Breast epithelium (tissue), 4 donors: ENCODE measurements at places on chromosomes 2 and 18. TPM values are rescaled to one million over a fixed set of nuclear protein-coding genes. Genes with fewer than 3 reads are reported as not detected.

Gene UGT1A7
- not detected for total RNA-seq

Gene DPP10
- 0.33 TPM for total RNA-seq

Gene KLHL14
- total RNA-seq = 0.32 TPM

Gene DHRS9
- total RNA-seq = 3.3 TPM

Gene PTGR3
- total RNA-seq = 32.9 TPM

Gene CAVIN2
- total RNA-seq = 31.3 TPM

Gene CYP27C1
- total RNA-seq = 0.48 TPM

Gene CRYBA2
- not detected for total RNA-seq

Gene CLASP1
- total RNA-seq = 98.7 TPM

Gene SMPD4
- total RNA-seq = 50.1 TPM

Gene GCA
- total RNA-seq = 18.9 TPM

Gene GAL3ST2
- not detected for total RNA-seq

Gene LBX2
- total RNA-seq = 1.3 TPM

Gene DNAH7
- total RNA-seq = 10.5 TPM

Gene ANKRD62
- total RNA-seq = not detected

Gene ACMSD
- total RNA-seq = 0.59 TPM

Gene RAX
- not detected for total RNA-seq

Gene HOXD4
- total RNA-seq = 5.8 TPM

Gene TBC1D8
- 19.5 TPM for total RNA-seq

Gene MALT1
- total RNA-seq = 33.5 TPM

Gene TTN
- 3.5 TPM for total RNA-seq

Gene EGR4
- total RNA-seq = not detected

Gene ANKRD30B
- 11.5 TPM for total RNA-seq

Gene DAPL1
- not detected for total RNA-seq

Gene PFN4
- 0.96 TPM for total RNA-seq

Gene IL1F10
- not detected for total RNA-seq

Gene RBFA
- 35.2 TPM for total RNA-seq

Gene RAB6C
- 1.6 TPM for total RNA-seq

Gene IL1RN
- total RNA-seq = 1.6 TPM

Gene IL36RN
- total RNA-seq = not detected

Gene CIDEA
- total RNA-seq = 32.4 TPM

Gene SLC30A3
- 0.33 TPM for total RNA-seq

Gene CELF4
- total RNA-seq = not detected

Gene DNER
- 1.3 TPM for total RNA-seq

Gene EVX2
- not detected for total RNA-seq

Gene CMPK2
- 3.3 TPM for total RNA-seq

Gene NETO1
- 0.32 TPM for total RNA-seq

Gene CRACDL
- 12.1 TPM for total RNA-seq

Gene PID1
- 13.5 TPM for total RNA-seq

Gene CEP76
- total RNA-seq = 11.7 TPM
